ENCODE measurements at places on chromosomes 2 and 18.

DNA sequence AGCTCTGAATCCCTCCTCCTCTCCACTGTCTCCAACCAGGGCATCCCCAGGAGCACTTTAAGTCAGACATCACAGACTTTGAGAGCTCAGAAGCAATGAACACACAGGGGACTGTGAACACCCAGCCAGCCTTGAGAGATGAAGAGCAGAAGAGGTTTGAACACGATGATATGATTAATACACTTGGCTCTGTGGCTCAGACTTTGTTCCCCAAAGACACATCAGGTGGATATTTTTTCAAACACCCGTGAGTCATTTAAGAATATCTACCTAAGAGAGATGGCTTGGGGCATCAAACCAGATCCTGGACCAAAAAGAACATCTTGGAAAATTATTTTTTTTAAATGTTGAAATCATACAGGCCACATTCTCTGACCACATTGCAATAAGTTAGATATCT is 134.9 kb upstream of the OTOS start:
- DNase-seq: no peak

GRCh38 chr18:50880119-50880465 is 1.2 kb downstream of the ME2 start:
- no peak for DNase-seq

DNA sequence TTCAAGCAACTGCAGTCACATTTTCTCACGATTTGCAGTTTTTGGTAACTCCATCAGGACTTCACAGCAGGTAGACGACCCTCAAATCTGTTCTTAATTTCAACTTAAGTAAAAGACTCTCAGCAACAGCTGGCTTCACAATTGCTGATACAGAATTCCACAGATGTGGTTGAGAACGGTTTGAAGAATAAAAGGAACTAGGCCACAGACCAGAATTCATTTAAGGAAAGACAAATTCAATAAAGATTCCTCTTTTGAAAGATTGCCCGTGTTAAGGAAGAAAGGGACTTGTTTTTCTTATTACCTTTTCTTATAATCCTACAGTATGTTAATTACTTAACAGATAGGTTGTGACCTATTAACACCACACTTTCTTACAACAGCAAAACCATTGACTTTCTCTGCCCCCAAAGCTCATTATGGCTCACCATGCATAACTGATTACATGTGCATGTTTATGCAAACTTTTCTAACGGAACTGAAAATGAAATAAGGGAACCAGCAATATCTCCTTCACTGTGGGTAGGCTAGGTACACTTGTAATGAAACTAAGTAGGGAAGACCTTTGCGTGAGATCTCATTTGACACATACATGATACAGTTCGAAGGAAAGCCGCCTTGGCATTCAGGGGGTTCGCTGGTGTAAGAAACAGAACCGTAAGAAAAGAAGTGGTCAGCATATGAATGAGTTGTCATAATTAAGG is 4.7 kb upstream of the ZNF516 start:
- peak; percentile 94 for DNase-seq

GRCh38 chr2:116810645-116811044 is 1003.8 kb upstream of the DDX18 start:
- no peak for DNase-seq
